Activated naive CD4-positive, alpha-beta T cell treated with Interleukin-2 at 50 U/mL for 16 hours (primary cell): ENCODE measurements at places on chromosomes 11 and 22.
A peak's percentile ranks its signal among the peaks of the same experiment; 100 is the strongest.

GRCh38 chr22:45731041-45731797, 59.6 kb downstream of the ATXN10 start:
- DNase-seq, result no peak

DNA sequence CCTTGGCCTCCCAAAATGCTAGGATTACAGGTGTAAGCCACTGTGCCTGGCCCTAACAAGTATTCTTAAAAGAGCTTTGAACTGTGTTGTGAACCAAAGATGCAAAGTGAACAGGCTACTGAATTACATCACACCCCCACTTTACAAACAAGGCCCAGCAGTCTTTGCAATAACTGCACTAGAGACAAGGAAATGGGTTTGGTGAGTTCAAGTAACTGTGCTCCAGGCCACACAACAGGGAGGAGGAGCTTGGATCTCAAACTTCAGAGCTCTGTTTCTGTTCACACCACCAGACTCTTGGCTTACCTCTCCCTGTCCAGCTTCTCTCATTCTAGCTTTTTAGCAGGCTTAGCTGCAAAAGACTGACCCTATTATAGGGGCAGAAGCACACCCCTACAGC, 30.4 kb upstream of the RASL10A start:
- no peak for DNase-seq

GRCh38 chr11:117613521-117613920, 183.5 kb downstream of the DSCAML1 start:
- no peak for DNase-seq

GRCh38 chr11:128890543-128891368, at the start of gene KCNJ5:
TSS of gene KCNJ5 (plus strand) at chr11:128891356. CDS start at chr11:128911274, 19,918 bp downstream.
- DNase-seq, result no peak

DNA sequence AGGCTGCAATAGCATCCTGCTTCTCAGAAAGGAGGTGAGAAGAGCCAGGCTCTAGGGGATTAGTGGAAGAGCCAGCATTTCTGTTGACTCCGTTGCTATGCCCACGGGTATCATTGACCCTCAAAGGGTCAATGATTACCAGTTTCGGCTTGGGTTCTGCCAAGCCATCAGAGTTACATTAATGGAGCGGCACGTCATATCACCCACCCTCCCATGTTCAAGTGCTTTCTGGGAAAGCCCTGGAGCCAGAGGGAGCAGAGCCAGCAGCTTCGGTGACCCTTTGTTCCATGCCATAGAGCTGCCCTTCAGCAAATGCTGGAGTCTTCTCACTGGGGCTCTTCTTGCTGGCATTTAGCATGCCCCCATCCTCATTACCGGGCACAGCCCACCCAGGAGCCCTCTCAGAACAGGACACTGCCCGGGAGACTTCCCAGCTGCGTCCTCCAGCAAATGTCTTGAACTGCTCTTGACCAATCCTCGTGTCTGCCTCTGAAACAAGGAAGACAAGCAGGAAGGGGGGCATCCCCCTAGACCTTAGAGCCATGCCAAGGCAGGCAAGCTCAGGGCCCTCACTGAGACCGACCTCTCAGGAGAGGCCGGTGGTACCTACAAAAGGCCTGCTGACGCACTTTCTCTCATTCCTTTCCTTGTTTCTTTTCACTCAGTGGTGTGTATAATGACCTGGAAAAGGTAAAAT, 14.6 kb downstream of the KCNJ1 start:
- no peak for DNase-seq

- DNase-seq, result no peak
These were observed 923.3 kb downstream of the KCNA4 start for GRCh38 chr11:29093416-29094120.

GRCh38 chr11:42169191-42169590, 709.7 kb upstream of the LRRC4C start:
- no peak for DNase-seq

DNA sequence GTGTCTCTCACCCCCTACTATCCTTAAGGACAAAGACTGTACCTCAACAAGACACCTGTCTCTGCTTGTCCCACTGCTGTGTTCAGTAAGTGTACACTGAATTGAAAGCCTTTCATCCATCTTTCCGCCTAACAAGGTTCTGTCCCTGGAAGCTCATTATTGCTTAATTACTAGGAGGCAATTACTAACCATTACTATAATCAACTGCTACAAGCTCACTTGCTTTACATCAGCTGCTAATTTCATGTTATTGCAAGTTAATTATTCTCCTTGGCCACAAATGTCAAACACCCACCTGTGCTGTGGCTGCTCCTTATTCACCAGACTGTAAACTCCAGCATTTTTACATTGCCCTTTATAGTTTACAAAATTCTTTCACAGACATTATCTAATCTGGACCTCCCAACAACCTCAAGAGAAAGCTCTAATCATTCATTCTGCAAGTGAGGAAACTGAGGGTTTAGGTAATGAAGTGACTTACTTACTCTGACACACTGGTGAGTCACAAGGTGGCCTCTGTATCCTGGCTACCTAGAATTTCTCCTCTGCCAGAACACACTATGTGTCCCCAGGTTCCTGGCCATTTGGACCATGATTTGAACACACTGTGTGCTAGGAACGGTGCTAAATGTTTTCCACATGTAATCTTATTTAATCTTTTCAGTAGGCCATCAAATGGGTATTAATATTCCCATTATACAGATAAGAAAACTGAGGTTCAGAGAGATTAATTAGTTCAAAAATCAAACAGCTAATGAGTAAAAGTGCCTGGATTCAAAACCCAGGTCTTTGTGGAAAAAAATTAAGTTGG, 66.7 kb downstream of the RAB30 start:
- no peak for DNase-seq

DNA sequence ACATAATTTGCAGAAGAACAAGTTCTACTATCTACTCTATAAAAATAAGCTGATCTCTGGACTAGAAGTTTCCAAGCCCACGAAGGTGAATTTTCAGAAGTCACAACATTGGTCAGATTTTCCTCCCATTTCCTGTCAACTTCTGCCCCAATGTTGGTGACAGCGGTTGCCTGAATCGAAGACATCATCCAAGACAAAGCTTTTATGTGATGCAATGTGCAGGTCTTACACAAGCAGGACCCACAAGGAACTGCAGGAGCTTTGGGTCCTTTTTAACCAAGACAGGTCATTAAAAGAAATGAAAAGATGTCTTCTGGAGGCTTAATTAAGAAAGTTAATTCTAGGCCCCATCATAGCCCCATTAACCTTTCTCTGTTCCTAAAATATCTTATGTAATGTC, 125.6 kb upstream of the BLID start:
- no peak for DNase-seq

GRCh38 chr22:43344520-43344787, 1.3 kb upstream of the SCUBE1 start:
- DNase-seq, result no peak

GRCh38 chr11:10255388-10256125, 38.5 kb downstream of the SBF2 start:
- DNase-seq, result no peak

DNA sequence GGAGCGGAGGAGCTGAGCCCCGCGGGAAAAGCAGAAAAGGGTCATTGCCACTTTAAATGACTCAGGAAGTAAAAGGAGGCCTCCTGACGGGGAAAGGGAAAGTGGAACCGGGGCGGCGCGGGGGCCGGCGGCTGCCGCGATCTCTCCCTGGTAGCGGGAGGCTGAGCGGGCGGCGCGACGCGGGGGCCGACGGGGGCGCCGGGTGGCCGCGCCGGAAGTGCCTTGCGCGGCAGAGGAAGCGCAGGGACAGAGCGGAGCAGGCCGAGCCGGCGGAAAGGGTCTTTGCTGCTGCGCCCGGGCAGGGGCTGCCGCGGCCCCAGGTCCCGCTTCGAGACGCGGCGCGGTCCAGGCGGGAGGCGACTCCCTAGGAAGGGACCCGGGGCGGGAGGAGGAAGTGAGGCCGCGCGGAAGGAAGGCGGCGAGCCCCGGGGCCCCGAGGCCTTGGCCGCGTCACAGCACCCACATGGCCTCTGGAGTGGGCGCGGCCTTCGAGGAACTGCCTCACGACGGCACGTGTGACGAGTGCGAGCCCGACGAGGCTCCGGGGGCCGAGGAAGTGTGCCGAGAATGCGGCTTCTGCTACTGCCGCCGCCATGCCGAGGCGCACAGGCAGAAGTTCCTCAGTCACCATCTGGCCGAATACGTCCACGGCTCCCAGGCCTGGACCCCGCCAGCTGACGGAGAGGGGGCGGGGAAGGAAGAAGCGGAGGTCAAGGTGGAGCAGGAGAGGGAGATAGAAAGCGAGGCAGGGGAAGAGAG, at the start of gene TRIM44:
Gene TRIM44 (plus strand): TSS at position 127 of the 759 bp plus-strand sequence. CDS start 337 bp downstream, at position 464.
- DNase-seq, result peak; percentile 86

DNA sequence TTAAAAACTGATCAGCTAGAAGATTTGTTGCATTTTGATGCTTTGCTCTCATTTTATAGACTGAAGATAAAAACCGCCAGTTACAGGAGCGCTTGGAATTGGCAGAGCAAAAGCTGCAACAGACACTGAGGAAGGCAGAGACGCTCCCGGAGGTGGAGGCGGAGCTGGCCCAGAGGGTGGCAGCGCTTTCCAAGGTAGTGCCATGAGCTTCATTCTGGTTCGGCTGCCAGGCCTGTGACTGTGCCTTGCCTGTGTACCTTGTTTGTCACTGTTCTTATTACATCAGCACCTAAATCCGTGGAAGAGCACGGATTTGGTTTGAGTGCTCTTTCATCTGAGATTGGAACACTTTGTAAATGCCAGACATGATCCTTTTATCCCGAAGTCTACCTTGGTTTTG, 61.4 kb downstream of the PPFIA1 start:
- no peak for DNase-seq

GRCh38 chr11:18720808-18721560, 5.0 kb downstream of the IGSF22 start:
- DNase-seq, result peak; percentile 88

- DNase-seq, result peak; percentile 34
These were observed 18.1 kb upstream of the MYH9 start for GRCh38 chr22:36405671-36406538.

GRCh38 chr11:72642043-72642883, 32.0 kb downstream of the PDE2A start:
- peak; percentile 25 for DNase-seq

DNA sequence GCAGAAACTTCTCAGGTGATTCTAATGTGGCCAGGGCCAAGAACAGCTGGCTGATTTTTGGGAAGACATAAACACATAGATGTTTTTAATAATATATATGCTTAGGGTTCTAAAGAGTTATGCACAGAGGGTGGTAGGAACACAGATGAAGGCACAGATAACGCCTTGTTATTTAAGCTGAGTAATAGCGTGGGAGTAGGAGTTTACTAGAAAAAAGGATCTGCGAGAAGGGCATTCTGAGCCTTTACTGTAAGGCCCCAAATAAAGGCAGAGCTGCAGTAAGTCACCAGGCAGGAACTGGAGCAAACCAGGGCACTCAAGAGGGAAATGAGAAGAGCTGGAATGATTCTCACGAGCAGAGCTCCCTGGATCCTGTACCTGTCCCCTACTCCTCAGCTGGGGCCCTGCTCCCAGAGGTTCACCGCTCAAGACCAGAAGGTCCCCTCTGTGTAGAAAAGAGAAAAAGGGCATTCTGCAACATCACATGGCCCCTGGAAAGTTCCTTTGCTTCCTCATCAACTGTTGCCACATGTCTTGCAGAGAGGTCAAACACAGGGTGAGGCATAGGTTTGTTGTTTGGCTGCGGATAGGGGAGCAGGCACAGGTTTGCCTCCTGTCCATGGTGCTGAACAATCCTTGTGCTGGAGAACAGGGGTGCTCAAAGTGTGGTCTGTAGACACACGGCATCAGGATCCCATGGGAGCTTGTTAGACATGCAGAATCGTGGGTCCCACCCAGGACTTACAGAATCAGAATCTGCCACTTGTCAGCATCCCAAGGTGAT, 125.7 kb downstream of the TENM4 start:
- DNase-seq, result no peak

DNA sequence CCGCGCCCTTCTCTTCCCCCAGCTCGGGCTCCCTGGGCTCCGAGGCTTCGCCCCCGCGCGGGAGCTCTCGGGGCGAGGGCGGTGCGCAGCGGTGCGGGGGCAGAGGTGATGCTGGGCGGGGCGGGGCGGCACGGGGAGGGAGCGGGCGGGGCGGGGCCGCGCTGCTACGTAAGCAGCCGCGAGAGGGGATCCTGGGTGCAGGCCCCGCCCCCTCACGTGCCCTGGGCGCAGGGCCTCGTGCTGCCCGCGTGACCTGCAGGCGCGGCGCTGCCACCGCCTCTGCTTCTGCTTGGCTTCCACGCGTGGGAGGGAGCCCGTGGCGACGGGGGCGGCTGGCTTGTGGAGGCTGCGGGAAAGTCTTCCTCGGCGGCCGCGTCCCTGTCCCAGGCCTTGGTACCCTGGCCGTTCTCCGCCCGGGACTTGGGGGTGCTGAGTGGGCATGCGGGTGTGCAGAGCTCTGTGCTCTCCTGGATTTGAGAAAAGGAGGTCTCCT, 132.6 kb upstream of the HSD17B12 start:
- DNase-seq, result no peak

GRCh38 chr11:109526931-109527330, 104.9 kb downstream of the C11orf87 start:
- DNase-seq, result no peak

DNA sequence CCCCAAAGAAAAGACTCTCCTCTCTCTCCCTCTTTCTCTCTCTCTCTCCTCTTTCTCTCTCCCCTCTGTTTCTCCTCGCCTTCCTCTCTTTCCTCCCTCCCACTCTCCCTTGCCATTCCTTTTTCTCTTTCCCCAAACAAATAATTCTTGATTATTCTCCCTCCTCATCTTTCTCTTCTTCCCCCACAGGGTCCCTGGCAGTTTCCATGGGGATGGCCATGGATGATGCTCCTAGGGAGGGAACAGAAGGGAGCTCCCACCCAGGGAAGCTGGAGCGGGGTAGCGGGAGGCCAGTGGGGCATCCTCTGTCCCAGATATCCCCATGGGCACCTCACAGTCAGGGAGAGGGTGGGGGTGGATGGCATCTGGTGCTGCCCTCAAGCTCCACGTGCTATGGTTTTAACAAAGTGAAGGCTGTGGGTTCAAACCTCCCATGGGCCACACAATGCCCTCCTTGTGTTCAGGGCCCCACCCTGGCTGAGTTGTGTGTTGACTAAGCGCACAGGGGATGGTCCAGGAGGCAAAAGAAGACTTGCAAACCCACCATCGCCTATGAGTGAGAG, 266.4 kb downstream of the BUD13 start:
- no peak for DNase-seq

DNA sequence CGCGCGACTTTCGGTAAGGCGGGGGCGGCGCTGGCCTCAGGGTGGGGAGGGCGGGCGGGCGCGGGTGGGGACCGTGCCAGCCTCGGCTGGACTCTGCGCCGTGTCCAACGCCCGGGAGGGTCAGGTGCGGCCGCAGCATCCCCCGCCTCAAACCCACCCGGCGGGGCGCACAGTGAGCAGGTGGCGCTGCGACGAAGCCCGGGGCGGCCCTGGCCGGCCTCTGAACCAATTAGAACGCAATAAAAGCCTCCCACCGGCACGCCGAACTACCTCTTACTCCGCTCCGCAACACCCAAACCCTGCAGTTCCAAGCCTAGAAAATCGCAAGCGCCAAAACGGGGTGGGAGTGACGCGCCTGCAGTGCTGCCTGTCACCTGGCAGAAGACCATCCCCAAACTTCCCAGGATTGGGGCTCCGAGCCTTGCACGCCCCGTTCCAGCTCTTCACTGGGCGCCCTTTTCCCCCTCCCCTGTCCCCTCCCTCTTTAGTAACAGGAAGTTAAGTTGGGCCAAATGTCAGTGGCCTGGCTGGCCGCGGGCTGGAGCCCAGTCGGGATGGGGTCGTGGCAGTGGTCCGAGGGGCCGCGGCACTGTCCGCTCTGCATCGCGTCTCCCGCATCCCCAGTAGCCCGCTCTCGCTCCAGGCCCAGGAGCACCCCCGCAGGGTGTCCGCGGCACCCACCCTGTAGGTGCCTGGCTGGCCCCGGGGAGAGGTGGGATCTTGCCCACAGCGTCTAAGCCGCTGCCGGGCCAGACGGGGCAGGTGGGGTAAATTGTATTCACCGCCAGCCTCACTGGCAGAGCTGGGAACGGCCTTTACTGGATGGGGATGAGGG, 541 bp downstream of the MICAL2 start:
- DNase-seq, result peak; percentile 49
